ENCODE measurements at places on chromosomes 7 and 10.

DNA sequence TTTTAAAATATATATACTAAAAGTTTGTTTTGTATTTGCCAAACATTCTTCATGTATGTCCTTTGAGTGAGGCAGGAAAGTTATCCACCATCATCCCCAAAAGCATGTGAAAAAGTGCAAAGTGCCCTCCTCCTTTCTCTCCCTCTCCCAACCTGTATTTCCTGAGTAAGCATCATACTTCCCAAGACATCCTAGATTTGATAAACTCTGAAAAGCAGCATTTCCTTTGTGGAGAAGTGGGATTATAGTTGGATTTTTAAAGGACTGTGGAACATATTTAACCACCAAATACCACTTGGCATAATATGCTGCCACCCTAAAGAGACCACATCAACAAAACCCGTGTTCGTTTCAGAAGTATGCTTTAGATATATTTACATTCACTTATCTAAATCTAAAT is 36.9 kb downstream of the NET1 start:
- no peak for DNase-seq

- no peak for DNase-seq
Observed at GRCh38 chr10:33781606-33782395, 447.3 kb upstream of the NRP1 start.

GRCh38 chr7:157550300-157551275 is 213.8 kb downstream of the DNAJB6 start:
- DNase-seq = no peak

GRCh38 chr10:82943142-82943541 is 1068.1 kb downstream of the NRG3 start:
- DNase-seq = no peak

DNA sequence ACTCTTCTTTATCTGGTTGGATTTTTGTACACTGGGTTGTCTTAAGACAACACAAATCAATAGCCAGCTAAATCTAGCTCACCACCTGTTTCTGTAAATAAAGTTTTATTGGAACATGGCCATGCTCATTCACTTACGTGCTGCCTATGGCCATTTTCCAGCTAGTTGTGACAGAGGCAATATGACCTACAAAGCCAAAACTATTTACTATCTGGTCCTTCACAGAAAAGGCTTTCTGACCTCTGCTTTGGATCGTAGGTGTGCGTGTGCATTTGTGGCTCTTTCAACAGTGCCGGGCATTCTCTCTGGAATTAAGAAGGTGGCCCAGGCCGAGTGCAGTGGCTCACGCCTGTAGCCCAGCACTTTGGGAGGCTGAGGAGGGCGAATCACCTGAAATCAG is 45.5 kb downstream of the NRAP start:
- DNase-seq = no peak

DNA sequence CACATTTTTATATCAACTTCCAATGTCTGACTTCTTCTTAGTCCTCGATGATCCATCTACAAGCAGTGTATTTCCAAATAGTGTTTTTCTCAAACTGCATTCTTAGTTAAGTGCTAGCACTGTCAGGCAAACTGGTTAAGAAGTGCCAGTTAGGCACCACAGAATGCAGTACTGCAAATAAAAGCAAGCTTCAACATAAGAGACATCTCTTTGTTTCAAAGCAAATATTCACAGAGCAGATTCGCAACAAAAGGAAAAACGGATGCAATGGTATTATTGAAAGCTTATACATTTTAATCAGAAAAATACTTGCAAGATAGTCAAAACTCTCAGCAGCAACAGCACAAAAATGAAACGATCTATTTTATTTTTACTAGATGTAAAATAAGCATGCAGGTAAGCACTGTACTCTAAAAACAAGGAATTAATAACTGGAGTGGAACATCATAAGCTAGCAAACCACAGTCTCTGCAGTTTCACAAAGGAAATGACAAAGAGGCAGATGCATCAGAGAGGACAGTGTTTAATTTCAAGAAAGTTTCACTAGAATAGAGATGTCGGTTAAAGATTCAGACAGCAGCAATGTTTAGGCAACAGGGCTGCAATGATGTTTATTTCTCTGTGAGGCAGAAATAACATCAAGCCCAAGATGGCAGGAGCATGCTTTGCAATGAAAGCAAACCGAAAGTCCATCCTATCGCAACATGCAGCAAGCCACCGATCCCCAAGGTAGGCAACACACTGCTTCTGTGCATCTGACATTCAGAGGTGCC is 82.0 kb downstream of the FGFR2 start:
- DNase-seq = no peak

DNA sequence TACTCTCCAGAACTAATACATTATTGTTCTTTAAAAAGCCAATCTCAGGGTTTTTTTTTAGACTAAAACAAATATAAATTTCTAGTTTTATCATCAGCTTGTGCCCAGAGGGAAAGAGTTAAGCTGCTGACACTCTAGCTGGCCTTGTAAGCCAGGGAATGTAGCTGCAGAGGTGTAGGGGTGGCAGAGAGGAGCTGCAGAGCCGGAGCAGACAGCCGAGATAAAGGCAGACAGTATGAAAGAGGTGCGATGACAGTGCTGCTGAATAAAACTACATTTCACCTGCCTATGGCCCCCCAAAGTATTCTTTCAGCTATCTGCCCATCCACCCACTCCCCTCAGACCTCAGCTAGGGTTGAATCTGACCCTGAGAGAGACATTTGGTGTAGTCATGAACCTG is 653.7 kb upstream of the ZWINT start:
- no peak for DNase-seq

DNA sequence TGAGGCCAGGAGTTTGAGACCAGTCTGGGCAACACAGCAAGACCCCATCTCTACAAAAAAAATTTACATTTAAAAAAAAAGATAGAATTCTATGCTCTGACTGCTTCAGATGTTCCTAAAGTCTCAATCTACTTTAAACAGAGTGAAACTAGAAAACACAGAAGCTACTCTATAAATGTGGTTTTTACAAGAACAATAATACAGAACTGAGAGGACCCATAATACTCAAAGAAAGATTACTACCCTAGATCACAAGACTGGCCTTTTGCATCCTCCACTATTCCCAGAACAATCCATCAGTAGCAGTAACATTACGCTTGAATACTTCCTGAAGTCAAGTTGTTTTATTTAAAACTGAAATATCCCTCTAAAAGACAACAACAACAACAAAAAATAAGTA is 119.4 kb downstream of the ZFAND4 start:
- DNase-seq = no peak

DNA sequence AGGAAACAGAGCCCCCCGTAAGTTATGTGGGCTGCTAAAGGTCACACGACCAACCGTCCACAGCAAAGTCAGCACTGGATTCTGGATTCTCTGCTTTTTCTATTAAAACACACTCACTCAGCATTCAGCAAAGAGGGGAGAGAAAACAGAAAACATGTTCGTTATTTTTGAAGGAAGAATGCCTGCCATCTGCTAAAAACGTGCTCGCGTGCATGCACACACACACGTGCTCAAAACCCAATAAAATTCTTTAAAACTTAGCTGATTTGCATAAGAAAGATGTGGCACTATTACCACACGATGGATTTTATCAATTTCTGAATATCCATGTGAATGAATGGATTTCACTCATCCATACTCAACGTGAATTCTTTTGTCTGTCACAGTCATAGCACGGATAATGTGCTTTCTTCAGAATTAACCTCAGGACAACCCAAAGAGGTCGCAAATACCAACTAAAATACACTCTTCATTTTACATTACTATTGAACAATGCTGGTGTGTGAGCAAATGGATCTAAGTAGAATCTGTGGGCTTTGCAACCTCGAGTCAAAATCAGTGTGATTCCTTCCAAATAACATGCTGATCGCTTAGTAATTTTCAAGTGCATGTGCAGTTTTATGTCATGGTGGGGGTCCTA is 40.8 kb downstream of the NRP1 start:
- no peak for DNase-seq

DNA sequence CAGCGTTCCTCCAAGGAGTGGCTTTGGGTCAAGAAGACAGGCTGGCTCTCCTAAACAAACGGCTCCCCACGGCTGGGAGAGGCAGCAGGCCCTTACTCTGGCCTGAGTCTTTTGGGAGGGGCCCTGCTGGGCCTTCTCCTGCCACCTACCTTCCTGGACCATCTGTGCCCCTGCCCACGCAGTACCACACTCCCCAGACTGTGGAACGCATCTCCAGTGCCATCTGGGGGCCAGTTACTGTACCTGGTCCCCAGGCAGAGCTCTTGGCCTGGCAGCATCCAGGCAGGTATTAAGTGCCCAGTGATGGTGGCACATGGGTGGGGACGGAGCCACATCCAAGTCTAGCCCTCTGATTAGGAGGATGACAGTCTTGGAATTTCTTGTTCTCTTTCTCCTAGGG is 14.4 kb downstream of the ALKBH4 start:
- no peak for DNase-seq

DNA sequence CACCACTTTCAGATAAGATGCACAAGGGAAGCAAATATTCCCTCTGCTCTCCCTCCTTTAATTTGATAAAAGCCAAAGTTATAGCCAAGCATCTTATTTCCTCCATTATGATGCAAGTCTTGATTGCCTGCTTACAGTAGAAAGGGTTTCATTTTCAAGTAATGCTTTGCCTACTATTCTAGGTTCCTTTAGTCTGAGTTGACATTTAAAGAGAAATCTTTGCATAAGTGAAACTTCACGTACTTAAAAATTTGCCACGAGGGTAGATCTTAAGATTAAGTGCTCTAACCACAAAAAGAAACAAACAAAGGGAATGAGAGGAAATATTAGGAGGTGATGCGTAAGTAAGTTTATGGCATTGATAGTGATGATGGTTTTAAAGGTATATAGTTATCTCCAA is 78.1 kb upstream of the VWDE start:
- no peak for DNase-seq

DNA sequence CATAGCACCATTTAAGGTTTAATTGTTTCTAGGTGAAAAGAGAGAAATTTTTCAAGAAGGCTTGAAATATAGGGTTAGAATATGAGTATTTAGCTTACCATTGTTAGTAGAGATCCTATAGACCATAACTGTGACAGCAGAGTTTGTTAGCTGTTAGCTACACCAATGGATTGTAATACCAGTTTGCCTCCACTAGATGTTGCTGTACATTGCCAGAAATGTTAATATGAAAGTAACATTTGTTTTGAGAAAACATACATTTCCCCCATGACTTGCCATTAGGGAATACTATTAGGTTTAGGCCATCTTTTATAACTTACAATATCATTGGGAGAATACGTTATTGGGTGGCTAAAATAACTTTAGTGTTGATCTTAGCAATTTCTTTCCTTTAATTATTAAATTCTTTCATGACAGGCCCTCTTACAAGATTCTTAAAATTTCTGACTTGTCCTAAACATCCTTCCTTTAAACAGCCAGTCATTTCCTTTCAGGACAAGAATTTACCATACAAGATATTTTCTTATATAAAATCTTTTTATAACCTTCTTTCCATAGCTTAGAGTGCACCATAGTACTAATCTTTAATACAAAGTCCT is 39.5 kb downstream of the ZNF117 start:
- no peak for DNase-seq

DNA sequence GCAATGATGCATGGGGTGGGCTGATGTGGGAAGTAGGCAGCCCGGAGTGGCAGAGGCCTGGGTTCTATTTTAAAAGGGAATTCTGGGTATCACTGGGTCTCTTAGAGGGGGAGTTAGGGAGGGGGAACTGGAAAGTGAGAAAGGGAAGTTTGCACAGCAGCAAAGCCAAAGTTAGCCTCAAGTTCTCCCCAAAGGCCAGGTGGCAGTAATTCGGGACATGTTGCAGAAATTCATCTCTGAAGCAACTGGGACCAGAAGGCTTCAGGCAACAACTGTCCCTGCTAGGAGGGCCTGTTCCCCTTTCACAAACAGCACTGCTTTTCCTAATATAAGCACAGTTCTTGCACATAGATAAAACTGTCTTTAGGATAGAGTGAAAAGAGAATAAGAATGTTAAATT is 67.4 kb downstream of the NOD1 start:
- no peak for DNase-seq

DNA sequence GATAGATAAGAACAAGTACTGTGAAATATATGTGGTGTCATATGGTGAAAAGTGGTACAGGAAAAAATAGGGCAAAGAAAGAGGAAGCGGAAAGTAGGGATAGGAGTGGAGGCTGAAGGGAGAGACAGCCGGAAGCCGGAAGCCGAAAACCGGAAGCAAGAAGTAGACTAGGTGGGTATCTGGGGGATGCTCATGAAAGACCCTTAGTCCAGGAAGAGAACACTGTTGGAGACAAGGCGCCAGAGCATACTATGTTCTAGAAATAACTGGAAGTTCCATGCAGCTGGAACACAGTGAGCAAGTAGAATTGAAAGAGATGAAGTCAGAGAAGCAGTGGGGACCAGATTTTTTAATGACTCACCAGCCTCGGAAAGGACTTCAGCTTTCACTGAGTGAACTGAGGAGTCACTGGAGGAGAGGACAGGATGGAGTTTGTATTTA is 22.5 kb downstream of the ST8SIA6 start:
- DNase-seq = no peak

- no peak for DNase-seq
Observed at GRCh38 chr7:92968502-92968901, 132.1 kb upstream of the CDK6 start.

- DNase-seq = no peak
Observed at GRCh38 chr7:151382079-151382885, 27.6 kb downstream of the WDR86 start.
